ENCODE measurements at places on chromosomes 1 and 21.

GRCh38 chr21:38619480-38619879, 121.2 kb upstream of the ERG start:
- no peak for DNase-seq

DNA sequence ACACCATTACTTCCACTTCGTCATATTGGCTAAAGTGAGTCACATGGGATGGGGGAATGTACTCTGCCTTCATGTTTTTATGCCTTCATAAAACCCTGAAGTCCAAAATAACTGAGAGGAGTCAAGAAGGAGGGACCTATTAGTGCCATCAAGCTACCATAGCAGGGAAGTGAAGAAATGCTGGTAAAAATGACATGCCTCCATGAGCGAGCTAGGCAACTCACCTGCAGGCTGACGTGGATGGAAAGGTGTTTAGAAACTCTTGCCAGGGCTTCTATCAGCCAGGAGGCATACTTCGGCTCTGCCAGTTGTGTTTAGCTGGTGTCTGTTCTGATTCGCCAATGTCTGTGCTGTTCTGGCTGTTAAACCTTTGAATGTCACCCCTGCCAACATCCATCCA, 424.4 kb upstream of the USP24 start:
- no peak for DNase-seq

DNA sequence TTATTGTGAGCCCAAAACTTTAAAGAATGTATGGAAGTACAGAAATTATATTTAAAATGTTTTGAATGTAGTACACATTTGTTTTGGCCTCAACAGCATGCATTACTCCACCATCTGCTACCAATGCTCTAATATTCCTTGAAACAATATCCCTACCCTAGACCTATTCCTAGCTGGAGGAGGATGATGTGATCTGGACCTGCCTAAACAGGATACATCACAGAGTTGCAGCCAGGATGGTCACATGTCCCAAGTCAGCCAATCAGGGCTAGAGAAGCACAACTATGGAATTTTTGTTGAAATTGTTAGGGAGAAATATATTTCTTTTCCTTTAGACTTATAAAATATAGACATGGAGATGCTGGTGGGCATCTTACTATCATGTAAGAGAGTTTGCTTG, 623.3 kb upstream of the NR5A2 start:
- no peak for DNase-seq

GRCh38 chr21:46439906-46440305, 18.8 kb upstream of the DIP2A start:
- no peak for DNase-seq

- no peak for DNase-seq
These were observed 10.4 kb downstream of the DTL start for GRCh38 chr1:212045981-212046380.

DNA sequence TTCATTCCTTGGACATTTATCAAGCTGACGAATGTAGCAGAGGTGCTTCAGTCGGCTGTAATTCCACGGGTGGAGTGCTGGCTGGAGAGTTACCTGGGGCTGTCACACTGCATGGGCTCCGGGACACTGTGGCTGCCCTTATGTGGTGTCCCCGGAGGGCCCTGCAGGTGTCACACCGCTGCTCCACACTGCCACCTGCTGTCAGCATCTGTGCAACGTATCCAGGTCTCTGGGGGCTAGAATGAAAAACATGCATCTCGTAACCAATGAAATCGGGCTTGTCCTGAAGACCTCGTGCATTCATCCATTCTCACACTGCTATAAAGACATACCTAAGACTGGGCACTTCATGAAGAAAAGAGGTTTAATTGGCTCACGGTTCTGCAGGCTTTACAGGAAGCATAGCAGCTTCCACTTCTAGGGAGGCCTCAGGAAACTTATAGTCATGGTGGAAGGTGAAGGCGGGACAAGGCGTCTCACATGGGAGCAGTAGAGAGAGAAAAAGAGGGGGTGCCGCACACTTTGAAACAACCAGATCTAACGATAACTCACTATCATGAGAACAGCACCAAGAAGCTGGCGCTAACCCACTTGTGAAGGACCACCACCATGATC, 46.7 kb upstream of the PCBP3 start:
- DNase-seq, result peak; percentile 16

GRCh38 chr1:23193391-23194118, 23.7 kb downstream of the HTR1D start:
- no peak for DNase-seq

DNA sequence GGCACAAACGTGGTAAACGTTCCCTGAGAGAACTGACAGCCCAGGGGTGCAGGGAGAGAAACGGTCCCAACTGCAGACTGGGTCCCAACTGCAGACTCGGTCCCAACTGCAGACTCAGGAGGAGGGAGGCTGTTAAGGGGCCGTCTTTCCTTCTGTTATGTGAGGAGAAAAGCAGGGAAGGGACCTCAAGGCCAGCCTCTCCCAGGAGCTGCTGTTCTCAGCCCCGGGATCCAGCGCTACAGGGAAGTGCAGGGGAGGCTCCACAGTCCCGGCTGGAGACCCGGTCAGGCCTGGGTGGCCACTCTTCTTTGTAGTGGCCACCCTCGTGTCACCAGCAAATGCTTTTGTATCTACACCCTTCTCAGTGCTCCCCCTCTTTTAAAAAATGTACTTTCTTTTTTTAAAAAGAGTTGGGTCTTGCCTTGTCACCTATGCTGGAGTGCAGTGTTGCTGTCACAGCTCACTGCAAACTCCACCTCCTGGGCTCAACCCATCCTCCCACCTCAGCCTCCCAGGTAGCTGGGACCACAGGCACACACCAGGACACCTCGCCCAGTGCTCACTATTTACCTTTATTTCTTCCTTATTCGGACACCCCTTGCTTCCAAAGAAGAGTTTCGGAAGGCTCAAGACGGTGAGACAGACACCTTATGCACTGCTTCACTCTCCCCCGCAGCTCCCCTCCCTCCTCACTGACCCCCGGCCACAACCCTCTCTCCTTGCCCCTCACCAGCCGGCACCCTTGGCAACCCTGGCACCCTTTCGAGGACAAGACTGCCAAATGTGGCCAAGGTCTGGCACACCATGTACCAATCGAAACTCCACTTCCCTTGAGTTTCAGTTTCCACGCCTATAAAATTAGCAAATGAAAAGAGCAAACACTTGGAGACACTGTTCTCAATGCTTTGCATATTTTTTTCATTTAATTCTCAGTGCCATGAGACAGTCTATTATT, 21.8 kb downstream of the CAPN2 start:
- peak; percentile 61 for DNase-seq
